Panc1 (cell line): ENCODE measurements at places on chromosomes 6 and 20.
A peak's percentile ranks its signal among the peaks of the same experiment; 100 is the strongest.

- no peaks in the 10 kb centered on the region for H3K4me1 ChIP-seq
- H3K27me3 ChIP-seq = no peaks in the 10 kb centered on the region
- H3K36me3 ChIP-seq = no peaks in the 10 kb centered on the region
- no peak overlapping the region for H3K27ac ChIP-seq
- H3K4me3 ChIP-seq = no peak overlapping the region
These were observed 548.6 kb downstream of the HTR1B start for GRCh38 chr6:76914737-76915136.

DNA sequence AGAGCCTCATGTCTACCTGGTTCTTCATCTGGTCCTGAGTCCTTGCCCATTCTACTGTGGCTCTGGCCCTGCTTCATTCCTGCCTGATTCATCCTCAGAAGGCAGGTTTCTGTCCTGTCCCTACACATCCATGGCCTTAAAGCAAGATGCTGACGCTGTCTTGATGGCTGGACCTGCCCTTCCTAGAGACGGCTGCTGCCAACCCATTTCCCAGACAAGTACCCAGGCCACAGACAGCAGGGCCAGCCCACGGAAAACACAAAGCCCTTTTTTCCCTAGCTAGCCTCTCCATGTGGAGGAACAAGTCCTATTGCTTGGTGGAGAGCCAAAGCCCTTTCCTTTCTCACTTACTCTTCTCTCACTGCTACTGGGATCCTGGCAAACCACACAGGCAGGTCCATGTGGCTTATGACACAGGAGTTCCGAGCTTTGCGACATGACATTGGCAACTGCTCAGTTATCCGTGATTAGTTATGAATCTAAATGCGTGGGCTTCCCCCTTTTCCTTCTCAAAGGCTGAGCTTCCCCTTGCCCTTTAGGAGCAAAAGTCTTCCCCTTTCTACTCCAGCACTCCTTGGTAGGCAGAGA is 72.9 kb downstream of the SLC22A3 start:
- no peaks in the 10 kb centered on the region for H3K4me1 ChIP-seq
- no peak for DNase-seq
- no peak overlapping the region for H3K27ac ChIP-seq
- no peaks in the 10 kb centered on the region for H3K36me3 ChIP-seq
- H3K4me3 ChIP-seq = no peak overlapping the region

GRCh38 chr6:52981222-52981900 is 13.7 kb downstream of the GSTA4 start:
- H3K4me3 ChIP-seq = no peak overlapping the region
- H3K36me3 ChIP-seq = no peaks in the 10 kb centered on the region
- no peak overlapping the region for H3K27ac ChIP-seq
- no peaks in the 10 kb centered on the region for H3K27me3 ChIP-seq
- DNase-seq = no peak

DNA sequence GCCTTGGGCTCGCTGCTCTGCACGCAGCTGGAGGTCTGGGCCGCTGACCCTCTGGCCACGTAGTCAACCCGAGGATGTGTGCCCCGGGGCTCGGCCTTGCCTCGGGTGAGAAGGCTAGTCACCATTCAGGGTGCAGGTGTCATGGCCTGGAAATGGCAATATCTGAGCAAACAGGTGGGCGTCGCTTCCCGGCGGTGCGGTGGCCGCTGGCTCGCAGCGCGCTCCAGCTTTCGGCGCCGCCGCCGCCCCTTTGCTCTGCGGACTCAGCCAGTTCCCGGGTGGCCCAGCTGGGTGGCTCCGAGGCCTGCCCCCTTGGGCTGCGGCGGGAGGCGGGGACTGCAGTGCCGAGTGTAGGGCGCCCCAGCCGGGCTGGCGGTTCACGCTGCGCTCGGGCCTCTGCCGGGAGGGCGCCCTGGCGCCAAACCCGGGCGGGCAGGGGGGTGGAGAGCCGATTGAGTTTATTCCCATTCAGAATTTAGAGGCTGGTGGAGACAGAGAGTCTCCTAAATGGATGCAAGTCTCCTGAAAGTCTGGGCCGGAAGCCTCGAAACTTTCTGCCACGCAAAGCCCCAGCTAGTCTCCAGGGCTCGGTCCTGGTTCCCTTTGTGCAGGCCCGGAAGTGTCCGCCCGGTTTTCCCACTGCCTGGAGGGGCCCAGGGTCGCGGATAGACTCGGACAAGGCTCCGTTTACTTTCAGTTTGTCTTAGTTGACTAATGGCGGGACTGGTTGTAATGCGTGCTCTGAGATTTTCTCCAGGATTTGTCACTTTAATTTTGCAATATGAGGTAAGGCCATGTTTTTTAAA is 11.3 kb upstream of the TFAP2A start:
- H3K4me1 ChIP-seq = peaks cover 55% of the 10 kb centered on the region
- peak overlapping the region; percentile 43 for H3K4me3 ChIP-seq
- DNase-seq = no peak
- H3K27ac ChIP-seq = peak overlapping the region; percentile 95

DNA sequence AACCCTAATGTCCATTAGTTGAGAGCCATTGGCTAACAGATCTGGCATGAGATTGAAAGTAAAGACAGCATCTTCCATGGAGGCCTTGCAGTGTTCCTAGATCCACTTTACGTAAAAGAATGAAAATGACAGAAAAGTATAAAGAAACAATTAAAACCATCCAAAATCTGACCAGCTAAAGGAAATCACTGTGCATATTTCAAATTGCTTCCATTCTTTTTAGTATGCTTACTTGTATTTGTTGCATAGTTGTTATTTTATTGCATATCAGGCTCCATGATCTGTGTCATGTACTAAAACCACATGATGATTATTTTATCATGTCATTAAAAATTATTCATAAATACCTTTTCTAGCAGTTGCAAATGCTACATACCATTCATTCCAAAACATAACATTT is 67.9 kb downstream of the GCLC start:
- H3K36me3 ChIP-seq = no peaks in the 10 kb centered on the region
- no peak for DNase-seq
- no peak overlapping the region for H3K27ac ChIP-seq
- H3K4me1 ChIP-seq = no peaks in the 10 kb centered on the region
- no peaks in the 10 kb centered on the region; the same call in 1 of the 2 replicates for H3K27me3 ChIP-seq

DNA sequence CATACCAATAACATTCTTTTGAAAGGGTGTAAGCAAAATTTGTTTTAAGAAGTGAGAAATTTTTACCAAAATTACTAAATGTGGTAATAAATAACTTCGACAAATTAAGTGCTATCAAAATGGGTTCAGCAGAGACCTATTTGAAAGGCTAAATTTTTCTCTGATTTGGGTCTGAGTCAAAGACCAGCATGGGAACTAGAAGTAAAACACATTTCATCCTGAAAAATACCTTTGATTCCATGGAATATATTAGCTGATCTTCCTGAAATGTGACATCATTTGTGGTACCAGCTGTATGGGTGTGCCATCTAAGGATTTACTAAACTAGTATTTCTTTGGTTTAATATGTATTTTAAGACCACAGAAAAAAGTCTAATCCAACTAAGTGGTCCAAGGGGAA is 63.6 kb downstream of the BLOC1S5 start:
- H3K4me3 ChIP-seq = no peak overlapping the region
- H3K27ac ChIP-seq = no peak overlapping the region
- no peaks in the 10 kb centered on the region for H3K36me3 ChIP-seq
- H3K4me1 ChIP-seq = no peaks in the 10 kb centered on the region

DNA sequence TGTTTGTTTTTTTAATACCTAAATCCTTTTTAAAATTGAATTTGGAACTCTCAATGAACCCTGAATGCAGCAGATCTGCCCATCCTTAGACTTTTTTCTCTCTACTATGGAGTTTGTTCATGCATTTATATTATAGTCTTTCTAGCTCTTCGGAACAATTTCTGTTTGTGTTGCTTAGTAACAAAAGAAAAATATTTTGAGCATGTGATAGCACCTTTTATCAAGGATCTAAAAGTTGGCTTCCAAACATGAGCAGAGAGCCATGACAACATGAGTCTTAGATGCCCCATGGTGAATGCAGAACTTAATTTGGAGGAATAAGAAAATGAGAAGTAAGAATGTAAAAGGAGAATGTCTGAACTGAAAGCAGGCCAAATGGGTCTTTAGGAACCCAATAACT is 133.7 kb downstream of the EDN1 start:
- 0 out of 2 replicates have a peak overlapping the region, but pooled peaks have one; percentile 35 for H3K27ac ChIP-seq
- H3K36me3 ChIP-seq = no peaks in the 10 kb centered on the region
- H3K4me1 ChIP-seq = no peaks in the 10 kb centered on the region
- no peaks in the 10 kb centered on the region for H3K27me3 ChIP-seq
- DNase-seq = no peak
- no peak overlapping the region for H3K4me3 ChIP-seq

DNA sequence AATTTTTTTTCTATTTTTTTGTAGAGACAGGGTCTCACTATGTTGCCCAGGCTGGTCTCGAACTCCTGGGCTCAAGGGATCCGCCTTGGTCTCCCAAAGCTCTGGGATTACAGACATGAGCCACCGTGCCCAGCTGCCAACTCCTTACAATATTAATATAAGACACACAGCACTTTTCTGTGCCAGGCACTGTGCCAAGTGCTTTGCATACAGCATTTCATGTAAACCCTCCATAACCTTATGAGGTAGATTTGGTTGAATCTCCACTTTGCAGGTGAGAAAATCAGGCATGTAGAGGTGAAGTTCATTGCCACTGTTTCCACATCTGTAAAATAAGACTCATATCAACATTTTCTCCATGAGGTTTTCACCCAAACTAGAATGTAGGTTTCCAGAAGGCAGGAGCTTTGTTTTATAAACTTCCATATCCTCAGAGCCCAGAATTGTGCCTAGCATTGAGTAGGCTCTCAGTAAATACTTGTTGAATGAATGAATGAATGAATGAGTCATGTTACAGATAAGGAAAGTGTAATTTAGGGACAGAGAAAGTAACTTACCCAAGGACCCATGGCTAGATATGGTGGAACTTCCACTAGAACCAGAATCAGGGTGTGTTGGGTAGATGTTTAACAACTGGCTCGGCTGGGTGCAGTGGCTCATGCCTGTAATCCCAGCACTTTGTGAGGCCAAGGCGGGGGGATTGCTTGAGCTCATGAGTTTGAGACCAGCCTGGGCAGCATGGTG is 3.0 kb upstream of the CTNNBL1 start:
- no peak overlapping the region for H3K27ac ChIP-seq
- no peak for DNase-seq
- H3K4me1 ChIP-seq = 0 out of 2 replicates have a peak, but pooled peaks cover 5% of the 10 kb centered on the region

DNA sequence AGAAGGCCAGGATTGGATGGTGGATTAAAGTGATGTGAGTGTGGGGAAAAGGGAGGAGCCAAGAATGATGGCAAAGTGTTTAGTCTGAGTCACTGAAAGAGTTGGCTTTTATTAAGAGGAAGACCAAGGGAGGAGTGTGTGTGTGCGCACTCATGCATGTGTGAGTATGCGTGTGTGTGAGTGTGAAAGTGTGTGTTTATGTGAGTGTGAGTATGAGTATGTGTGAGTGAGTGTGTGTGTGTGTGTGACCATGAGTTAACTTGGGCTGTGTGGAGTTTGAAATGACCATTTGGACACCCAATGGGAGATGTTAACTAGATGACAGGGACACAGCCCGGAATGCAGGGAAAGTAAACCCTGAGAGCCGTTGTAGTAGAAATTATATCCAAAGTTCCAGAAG is 57.6 kb upstream of the EYA2 start:
- H3K4me1 ChIP-seq = no peaks in the 10 kb centered on the region
- H3K4me3 ChIP-seq = no peak overlapping the region
- H3K36me3 ChIP-seq = no peaks in the 10 kb centered on the region
- no peak for DNase-seq
- H3K27me3 ChIP-seq = no peaks in the 10 kb centered on the region
- no peak overlapping the region for H3K27ac ChIP-seq

- H3K4me3 ChIP-seq = no peak overlapping the region
- no peak overlapping the region for H3K27ac ChIP-seq
- no peaks in the 10 kb centered on the region for H3K36me3 ChIP-seq
- peaks cover 2% of the 10 kb centered on the region; the same call in 1 of the 2 replicates for H3K4me1 ChIP-seq
- DNase-seq = no peak
These were observed 141.0 kb upstream of the BTBD3 start for GRCh38 chr20:11776687-11777086.

DNA sequence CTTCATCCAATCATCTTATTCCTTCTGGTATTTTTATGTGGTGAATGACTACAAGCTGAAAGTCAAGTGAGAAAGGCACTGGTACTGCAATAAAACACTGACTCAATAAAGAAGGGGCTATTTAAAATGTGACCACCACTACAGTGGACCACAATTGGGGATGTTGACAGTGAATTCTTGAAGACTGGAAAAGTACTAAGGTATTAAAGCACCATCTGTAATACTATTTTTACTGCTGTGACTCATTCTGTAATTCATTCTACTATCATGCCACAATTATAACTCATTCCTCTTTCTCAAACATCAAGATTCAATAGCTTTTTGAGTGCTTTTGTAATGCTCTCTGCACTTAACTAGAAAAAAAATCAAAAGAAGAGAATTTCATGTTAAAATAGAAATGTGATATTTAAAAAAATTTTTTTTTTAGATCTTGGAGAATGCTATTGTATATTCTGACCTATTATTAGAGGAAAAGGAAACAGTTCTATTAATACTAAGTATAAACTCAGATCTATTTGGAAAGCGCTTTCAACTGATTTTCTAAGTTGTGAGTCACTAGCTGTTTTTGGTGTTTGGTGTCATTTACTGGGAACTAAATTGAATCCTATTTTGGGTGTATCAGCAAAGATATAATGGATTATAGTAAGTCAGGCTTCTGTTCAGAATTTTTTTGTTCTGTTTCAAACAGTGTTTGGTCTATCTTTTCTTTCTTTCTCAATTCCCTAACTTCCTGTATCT is 104.7 kb upstream of the TMEM170B start:
- H3K27ac ChIP-seq = no peak overlapping the region
- no peak for DNase-seq
- H3K4me1 ChIP-seq = no peaks in the 10 kb centered on the region

GRCh38 chr6:169251371-169251802 is 2.3 kb downstream of the THBS2 start:
- H3K27ac ChIP-seq = no peak overlapping the region
- H3K27me3 ChIP-seq = peaks cover 10% of the 10 kb centered on the region; the same call in 1 of the 2 replicates
- no peak for DNase-seq
- no peak overlapping the region for H3K4me3 ChIP-seq
- H3K36me3 ChIP-seq = no peaks in the 10 kb centered on the region

- H3K27me3 ChIP-seq = no peaks in the 10 kb centered on the region
- H3K4me1 ChIP-seq = no peaks in the 10 kb centered on the region
- no peak for DNase-seq
- H3K36me3 ChIP-seq = peaks cover 6% of the 10 kb centered on the region; the same call in 1 of the 2 replicates
- H3K27ac ChIP-seq = no peak overlapping the region
- H3K4me3 ChIP-seq = no peak overlapping the region
These were observed 5.1 kb downstream of the PABPC1L start for GRCh38 chr20:44914924-44915323.

DNA sequence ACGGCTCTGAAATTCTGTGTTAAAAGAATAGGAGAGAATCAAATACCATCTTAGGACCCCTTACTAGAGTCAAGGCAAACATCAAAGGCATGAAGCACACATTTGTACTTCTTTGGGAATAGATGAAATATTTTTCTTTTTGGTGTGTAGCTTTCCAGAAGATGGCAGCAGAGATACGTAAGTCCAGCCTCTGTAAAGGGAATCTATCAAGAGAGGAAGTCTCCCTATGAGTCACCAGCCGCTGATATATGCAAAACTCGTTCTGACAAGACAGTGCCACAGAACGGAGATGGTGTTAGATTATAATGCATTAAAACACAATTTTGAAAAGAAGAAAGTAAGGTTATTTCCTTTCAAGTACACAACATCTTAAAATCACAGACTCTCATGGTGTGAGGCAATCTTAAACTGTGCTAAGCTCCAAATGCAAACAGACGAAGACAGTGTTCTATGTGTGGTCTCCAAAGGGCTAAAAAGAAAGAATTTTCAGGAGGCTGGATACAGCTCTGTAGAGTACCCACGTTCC is 120.0 kb upstream of the AGPAT4 start:
- H3K36me3 ChIP-seq = no peaks in the 10 kb centered on the region
- no peak overlapping the region for H3K27ac ChIP-seq
- no peak overlapping the region for H3K4me3 ChIP-seq
- H3K4me1 ChIP-seq = no peaks in the 10 kb centered on the region

GRCh38 chr20:20953738-20954618 is 152.2 kb downstream of the LINC00237 start:
- no peaks in the 10 kb centered on the region for H3K36me3 ChIP-seq
- H3K27ac ChIP-seq = no peak overlapping the region
- no peak overlapping the region for H3K4me3 ChIP-seq
